ENCODE measurements at places on chromosomes 5 and 9.

DNA sequence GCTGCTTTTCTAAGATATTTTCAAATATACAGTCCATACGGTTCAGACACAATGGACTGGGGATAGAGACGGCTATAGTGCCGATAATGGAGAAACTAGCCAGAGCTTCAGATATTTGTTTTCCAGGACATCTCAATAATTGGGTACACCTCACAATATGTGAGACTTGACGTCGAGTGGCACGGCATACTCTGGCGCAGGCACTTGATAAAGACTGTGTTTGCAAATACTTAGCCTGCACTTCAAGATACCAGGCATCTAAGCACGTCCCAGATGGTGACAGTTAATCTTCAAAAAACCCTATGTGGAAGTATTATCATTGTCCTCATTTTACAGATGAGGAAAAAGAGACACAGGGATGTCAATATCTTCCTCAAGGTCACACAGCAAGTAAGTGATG lies 48.5 kb downstream of the SEMA5A start:
- DNase-seq: no peak

DNA sequence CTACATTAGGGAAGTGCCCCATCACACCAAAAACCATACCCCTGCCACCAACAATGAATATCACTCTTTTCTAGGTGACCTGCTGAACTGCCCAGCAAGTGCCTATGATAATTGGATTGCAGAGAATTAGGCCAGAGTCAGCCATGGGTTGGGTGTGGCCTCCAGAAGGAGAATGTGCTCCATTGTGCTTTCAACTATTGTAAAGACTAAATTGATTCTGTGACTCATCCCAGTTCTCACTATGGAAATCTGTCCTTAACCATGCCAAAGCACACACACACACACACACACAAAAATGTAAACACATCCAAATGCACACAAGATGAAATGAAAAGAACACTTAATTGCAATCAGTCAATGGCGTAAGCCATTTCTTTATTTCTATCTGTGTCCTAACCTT lies 25.7 kb downstream of the DRD1 start:
- DNase-seq: no peak

DNA sequence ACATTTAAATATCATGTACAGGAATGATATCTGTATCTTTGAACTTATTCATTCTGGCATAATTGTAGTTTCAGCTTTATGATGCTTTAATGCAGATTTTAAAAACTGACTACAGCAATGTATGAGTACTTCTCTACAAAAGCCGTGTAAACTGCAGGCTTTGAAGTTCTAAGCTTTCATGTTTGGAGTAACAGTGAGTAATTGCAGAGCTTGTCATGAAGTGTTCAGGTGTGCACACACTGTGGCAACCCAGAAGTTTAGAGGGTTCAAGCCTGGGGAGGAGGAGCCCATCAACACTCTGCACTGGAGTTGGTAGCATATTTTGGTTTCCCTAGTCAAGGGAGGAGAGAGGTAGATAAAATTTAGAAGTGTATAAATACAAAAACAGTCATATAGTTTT lies 130.9 kb downstream of the CD180 start:
- no peak for DNase-seq

GRCh38 chr9:124789531-124789930 lies 12.6 kb downstream of the OLFML2A start:
- no peak for DNase-seq

GRCh38 chr9:88791105-88791805 lies 200.0 kb upstream of the S1PR3 start:
- DNase-seq: no peak

GRCh38 chr5:134577796-134578577 lies 52.5 kb downstream of the JADE2 start:
- peak; percentile 76 for DNase-seq

GRCh38 chr9:123217128-123217654 lies 51.2 kb downstream of the STRBP start:
- DNase-seq: no peak

DNA sequence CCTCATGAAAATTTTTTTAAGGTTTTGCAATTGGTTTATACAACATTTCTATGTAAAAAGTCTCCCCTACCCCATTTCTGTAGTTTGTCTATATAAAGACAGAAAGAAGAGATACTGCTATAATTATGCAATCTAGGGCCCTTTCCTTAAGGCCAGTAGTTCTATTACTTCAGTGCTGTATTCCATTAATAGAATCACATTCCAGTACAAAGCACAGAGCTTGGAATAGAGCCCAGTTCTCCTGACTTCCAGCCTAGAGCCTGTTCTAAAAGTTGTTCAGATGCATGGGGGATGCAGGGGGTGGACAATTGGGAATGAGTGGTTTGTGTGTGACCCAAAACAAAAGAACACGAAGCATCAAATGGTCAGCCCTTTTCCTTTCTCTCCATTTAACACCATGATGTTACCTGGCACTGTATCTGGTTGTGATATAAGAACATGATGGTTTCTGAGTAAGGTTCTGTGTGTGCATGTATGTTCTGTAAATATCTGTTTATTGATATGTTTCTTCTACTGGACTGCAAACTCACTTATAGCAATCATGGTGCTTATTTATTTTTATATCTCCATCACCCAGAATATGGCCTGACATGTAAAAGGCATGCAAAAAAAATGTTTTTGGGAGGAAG lies 8.2 kb upstream of the GRAMD2B start:
- no peak for DNase-seq

GRCh38 chr5:168101352-168101751 lies 190.1 kb upstream of the WWC1 start:
- no peak for DNase-seq

GRCh38 chr5:115487756-115488155 lies 56.8 kb downstream of the FEM1C start:
- DNase-seq: no peak

DNA sequence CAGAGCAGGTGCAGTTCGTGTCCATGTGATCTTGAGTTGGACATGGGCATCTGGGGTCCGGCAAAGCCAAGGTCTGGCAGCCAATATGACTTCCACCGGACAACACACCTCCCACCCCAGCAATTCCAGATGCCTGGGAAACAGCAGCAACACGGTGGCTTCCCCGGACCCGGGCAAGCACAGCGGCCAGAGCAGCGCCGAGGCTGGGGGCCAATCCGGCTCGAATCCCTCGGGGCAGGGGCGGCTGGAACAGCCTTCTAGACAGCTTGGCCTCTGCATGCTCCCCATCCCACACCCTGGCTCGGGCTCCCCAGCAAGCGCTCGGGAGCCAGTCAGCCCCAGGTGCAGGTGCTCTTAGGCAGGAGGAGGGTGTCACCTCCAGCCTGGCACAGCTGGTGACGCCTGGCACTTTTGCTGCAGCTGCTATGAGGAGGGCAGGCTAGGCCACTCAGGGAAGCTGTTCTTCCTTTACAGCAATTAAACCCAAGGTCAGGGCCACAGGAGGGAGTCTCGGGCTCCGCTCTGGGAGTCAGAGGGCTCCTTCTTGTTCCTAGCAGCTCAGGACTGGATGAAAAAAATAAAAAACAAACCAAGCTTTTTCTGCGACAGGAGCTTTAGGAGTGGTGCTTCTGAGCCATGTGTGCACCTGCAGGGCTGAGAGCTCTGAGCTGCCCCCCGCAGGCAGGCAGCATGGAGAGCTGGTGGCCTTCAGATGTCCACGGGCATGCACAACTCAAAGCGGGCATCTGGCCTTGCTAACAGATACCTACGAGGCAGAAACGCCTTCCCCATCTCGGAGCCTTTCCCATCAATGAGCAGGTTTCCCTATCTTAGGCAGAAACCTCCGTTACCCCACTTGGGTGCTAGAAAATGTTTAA lies 28.2 kb downstream of the DBH start:
- no peak for DNase-seq

GRCh38 chr5:10301842-10302610 lies 5.7 kb downstream of the CMBL start:
- no peak for DNase-seq
